SJCRH30 (cell line): ENCODE measurements at places on chromosomes 2 and 18. TPM values are rescaled to one million over a fixed set of nuclear protein-coding genes. Genes with fewer than 3 reads are reported as not detected.

GAREM2 gene
- total RNA-seq, result 4.9 and 5.0 TPM in 2 replicates

ACKR3 gene
- total RNA-seq, result 85.2 and 87.5 TPM in 2 replicates

EVA1A gene
- not detected in 2 replicates for total RNA-seq

GPR155 gene
- 13.5 and 14.1 TPM in 2 replicates for total RNA-seq

DPP10 gene
- total RNA-seq, result not detected in 2 replicates

SERPINB2 gene
- total RNA-seq, result not detected in 2 replicates

DNA sequence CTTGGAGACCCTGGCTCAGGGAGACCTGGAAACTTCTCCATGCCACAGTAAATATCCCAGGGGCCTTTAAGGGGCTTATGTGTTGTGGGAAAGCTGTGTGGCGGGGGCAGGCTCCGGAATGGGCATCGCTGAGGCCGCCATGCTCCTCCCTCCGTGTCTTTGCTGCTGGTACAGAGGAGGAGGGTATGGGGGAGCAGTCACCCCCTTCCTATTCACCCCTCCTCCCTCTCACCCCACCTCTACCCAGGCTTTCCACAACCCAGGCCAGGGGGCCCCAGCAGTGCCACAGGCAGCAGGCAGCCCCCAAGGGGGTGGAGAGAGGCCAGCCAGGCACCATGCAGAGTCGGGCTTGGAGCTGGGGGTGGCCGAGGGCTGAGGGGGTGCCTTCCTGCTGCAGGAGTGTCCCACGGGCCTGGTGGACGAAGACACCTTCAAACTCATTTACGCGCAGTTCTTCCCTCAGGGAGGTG, 28.0 kb upstream of the FAHD2A start:
- no peaks in the 10 kb centered on the region for H3K4me1 ChIP-seq
- H3K4me3 ChIP-seq, result no peak overlapping the region
- no peak overlapping the region for H3K27ac ChIP-seq
- H3K27me3 ChIP-seq, result peaks cover 6% of the 10 kb centered on the region; the same call in 1 of the 2 replicates
- H3K36me3 ChIP-seq, result no peaks in the 10 kb centered on the region

- H3K27me3 ChIP-seq, result peaks cover 54% of the 10 kb centered on the region
- H3K4me1 ChIP-seq, result no peaks in the 10 kb centered on the region
- no peaks in the 10 kb centered on the region for H3K36me3 ChIP-seq
- no peak overlapping the region for H3K4me3 ChIP-seq
- no peak for DNase-seq
Measured at GRCh38 chr2:1910592-1911246, 166.4 kb upstream of the PXDN start.

DNA sequence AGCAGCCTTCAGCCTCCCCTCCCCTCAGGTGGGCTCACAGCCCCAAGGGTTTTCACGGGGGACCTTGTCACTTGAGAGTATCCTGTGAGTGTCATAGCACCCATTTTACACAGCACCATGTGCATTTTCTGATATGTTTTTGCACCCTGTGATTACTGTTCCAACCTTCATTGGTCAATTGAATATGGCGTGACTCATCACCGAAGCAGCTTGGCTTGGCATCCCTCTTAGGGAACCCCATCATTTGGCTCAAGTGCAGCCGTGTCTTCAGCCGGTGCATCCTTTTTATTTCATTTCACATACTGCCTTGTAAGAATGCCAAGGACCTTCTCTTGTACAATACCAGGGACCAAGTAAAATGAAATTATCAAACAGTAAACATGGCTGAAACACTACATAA, 57.6 kb downstream of the NPAS2 start:
- H3K27me3 ChIP-seq, result peaks cover 4% of the 10 kb centered on the region
- H3K4me3 ChIP-seq, result no peak overlapping the region
- DNase-seq, result no peak
- no peaks in the 10 kb centered on the region for H3K36me3 ChIP-seq
- H3K4me1 ChIP-seq, result no peaks in the 10 kb centered on the region
- H3K27ac ChIP-seq, result no peak overlapping the region

DNA sequence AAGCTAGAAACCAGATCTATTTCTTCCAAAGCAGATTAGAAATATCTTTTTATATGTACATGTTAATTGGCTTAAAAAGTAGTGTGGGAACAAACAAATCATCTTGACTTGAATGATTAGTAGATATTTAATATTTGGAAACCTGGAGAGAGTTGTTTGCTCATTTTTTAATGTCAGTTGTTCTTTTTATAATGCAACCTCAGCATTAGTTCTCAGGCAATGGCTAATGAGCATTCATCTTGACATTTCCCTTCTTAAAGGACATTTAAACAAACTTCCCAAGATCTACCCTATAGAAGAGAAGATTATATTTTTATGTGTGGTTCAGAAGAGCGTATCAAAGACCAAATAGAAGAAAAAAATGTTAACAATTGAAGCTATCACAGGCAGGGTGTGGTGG, 334.0 kb downstream of the CTNNA2 start:
- no peak overlapping the region for H3K27ac ChIP-seq
- H3K4me1 ChIP-seq, result no peaks in the 10 kb centered on the region
- H3K36me3 ChIP-seq, result no peaks in the 10 kb centered on the region
- H3K4me3 ChIP-seq, result no peak overlapping the region
- peaks cover 21% of the 10 kb centered on the region; the same call in 1 of the 2 replicates for H3K27me3 ChIP-seq

DNA sequence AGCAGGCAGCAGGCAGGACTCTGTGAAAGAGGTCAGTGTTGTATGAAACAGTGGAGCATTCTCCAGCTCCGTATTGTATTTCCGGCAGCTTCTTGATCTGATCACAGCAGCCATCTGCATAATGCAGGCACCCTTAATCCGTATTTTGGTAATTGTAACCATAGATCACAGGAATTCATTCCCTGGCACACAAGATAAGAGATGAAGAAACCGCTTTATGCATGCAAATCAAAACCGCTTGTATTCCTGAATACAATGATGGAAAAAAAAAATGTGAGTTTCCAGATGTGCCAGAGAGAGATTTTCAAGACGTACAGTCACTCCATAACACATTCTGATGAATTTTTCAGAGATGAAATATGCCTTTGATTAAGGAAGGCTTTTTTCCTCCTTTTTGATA, 221.3 kb downstream of the ACKR3 start:
- DNase-seq, result no peak
- H3K4me3 ChIP-seq, result no peak overlapping the region
- peaks cover 4% of the 10 kb centered on the region; the same call in 1 of the 2 replicates for H3K4me1 ChIP-seq
- no peaks in the 10 kb centered on the region for H3K27me3 ChIP-seq

- H3K4me3 ChIP-seq, result no peak overlapping the region
- H3K4me1 ChIP-seq, result no peaks in the 10 kb centered on the region
- no peak overlapping the region for H3K27ac ChIP-seq
- no peaks in the 10 kb centered on the region for H3K27me3 ChIP-seq
- DNase-seq, result no peak
Measured at GRCh38 chr2:7625392-7626138, 708.4 kb downstream of the RNF144A start.
